IMR-90 (cell line): ENCODE measurements at places on chromosomes 5 and 9.

DNA sequence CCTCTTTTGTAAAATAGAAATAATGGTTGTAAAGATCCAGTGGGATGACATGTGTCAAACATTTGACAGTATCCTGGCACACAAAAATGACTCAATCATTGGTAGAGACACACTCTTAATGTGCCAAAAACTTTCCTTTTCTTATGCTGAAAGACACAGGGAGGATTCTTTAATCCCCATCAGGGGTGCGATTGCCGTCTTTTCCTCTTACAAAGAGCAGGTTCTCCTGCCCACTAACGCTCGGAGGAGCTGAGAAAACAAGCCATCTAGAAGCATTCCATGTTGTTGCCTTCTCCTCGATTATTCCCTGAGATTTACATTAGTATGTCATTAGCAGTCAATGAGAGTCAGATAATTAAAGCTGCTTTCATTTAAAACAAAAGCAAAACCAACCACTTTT lies 342.6 kb upstream of the CCNH start:
- no peaks in the 10 kb centered on the region for H3K36me3 ChIP-seq
- no peak for DNase-seq
- H3K27ac ChIP-seq: no peak overlapping the region
- no peaks in the 10 kb centered on the region for H3K4me1 ChIP-seq

- no peaks in the 10 kb centered on the region for H3K4me1 ChIP-seq
- H3K36me3 ChIP-seq: no peaks in the 10 kb centered on the region
- peaks cover 3% of the 10 kb centered on the region for H3K27me3 ChIP-seq
- H3K4me3 ChIP-seq: no peak overlapping the region
- no peak for DNase-seq
Measured at GRCh38 chr5:170269579-170269978, 28.0 kb downstream of the LCP2 start.

- DNase-seq: no peak
- no peak overlapping the region for H3K4me3 ChIP-seq
- H3K4me1 ChIP-seq: peaks cover 2% of the 10 kb centered on the region; the same call in 1 of the 2 replicates
- no peak overlapping the region for H3K27ac ChIP-seq
- H3K36me3 ChIP-seq: no peaks in the 10 kb centered on the region
Measured at GRCh38 chr9:17630531-17630949, 51.7 kb downstream of the SH3GL2 start.

DNA sequence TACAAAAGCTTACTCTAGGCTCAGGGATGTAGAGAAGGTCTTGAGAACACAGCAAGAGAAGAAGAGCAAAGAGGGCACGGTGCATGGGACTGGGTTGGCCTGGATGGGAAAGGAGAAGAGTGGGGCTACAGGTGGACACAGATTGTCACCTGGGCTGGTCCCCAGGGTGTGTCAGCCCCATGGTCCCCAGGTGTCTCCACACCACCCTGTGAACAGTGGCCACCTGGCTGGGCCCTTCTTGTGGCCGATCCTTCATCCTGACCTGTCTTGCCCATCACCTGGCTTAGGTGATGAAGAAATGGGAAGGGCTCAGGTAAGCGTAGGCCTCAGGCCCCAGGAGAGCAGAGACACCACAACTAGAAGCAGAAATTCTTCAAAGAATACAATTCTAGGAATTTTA lies 188.9 kb downstream of the TENT4A start:
- no peak overlapping the region for H3K4me3 ChIP-seq
- H3K27ac ChIP-seq: no peak overlapping the region
- H3K36me3 ChIP-seq: no peaks in the 10 kb centered on the region

DNA sequence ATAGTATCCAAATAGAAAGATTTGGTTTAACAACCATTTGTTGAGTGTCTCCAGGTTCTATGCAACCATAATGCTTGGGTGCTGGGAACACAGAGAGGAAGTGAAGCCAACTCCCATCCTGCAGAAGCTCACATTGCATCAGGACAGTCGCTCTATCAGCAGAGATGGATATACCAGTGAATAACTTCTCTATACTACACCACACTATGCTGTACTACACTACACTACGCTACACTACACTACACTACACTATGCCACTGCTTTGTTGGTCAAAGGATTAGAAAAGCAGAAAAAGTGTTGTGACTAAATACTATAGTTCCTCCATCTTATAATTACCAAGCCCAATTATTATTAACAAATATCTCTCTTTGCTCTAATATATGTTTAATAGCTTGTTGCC lies 89.2 kb upstream of the PRRC1 start:
- H3K36me3 ChIP-seq: no peaks in the 10 kb centered on the region
- H3K4me3 ChIP-seq: no peak overlapping the region
- no peak overlapping the region for H3K27ac ChIP-seq

GRCh38 chr5:111017731-111018130 lies 53.8 kb upstream of the TSLP start:
- no peaks in the 10 kb centered on the region; the same call in 1 of the 2 replicates for H3K4me1 ChIP-seq
- no peaks in the 10 kb centered on the region for H3K36me3 ChIP-seq
- H3K27ac ChIP-seq: no peak overlapping the region
- H3K4me3 ChIP-seq: no peak overlapping the region

- H3K27me3 ChIP-seq: no peaks in the 10 kb centered on the region
- no peak for DNase-seq
- no peaks in the 10 kb centered on the region for H3K36me3 ChIP-seq
- H3K4me3 ChIP-seq: no peak overlapping the region
- no peak overlapping the region for H3K27ac ChIP-seq
- no peaks in the 10 kb centered on the region for H3K4me1 ChIP-seq
Measured at GRCh38 chr5:4518903-4519672, 621.0 kb upstream of the ADAMTS16 start.

DNA sequence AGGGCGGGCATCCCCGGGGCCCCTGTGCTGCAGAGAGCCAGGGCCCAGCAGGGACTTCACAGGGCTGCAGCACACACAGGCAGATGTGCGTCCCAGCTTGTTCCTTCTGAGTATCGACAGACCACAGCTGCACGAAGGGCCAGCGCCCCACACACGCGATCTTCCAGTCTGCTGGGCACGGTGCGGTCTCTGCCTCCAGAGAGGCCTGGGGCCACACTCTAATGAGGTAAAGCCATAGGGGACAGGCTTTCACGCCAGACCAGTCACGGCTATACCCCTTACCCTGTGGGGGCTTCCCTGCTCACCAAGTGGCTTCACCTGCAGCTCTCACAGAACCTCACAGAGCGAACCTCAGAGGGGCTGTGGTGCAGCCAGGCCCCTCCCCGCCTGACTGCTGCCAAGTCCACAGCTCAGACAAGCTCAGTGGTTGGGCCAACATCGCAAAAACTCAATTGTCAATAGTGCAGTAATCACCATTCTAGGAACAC lies 82.2 kb downstream of the SHB start:
- no peaks in the 10 kb centered on the region for H3K27me3 ChIP-seq
- no peak for DNase-seq
- H3K27ac ChIP-seq: no peak overlapping the region
- no peak overlapping the region for H3K4me3 ChIP-seq

- H3K4me3 ChIP-seq: no peak overlapping the region
- H3K27ac ChIP-seq: no peak overlapping the region
- no peaks in the 10 kb centered on the region for H3K36me3 ChIP-seq
- H3K27me3 ChIP-seq: no peaks in the 10 kb centered on the region; the same call in none of the 2 replicates
- DNase-seq: no peak
- H3K4me1 ChIP-seq: no peaks in the 10 kb centered on the region
Measured at GRCh38 chr9:68898781-68899439, 115.0 kb downstream of the PRKACG start.

GRCh38 chr5:178371362-178372111 lies 138.9 kb upstream of the PHYKPL start:
- no peak overlapping the region for H3K4me3 ChIP-seq
- no peaks in the 10 kb centered on the region for H3K4me1 ChIP-seq
- no peaks in the 10 kb centered on the region for H3K27me3 ChIP-seq
- no peak overlapping the region for H3K27ac ChIP-seq
- DNase-seq: no peak
- H3K36me3 ChIP-seq: no peaks in the 10 kb centered on the region

DNA sequence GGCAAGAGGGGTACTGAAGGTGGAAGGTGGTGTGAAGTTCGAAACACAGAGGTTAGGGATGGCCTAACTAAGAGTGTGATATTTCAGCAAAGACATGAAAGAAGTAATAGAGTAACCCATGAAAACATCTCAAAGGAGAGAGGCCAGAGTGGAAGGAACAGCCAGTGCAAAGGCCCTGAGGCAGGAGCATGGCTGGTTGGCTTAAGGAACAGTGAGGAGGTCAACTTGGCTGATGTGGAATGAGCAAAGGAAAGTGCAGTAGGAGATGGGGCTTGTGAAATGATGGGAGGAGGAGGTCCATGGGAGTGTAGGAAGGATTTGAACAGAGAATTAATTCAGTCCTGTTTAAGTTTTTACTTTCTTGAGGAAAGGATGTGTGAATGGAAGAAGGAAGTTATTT lies 178.3 kb upstream of the ZNF608 start:
- no peaks in the 10 kb centered on the region; the same call in 1 of the 2 replicates for H3K4me1 ChIP-seq
- DNase-seq: no peak
- no peak overlapping the region for H3K27ac ChIP-seq
- no peaks in the 10 kb centered on the region for H3K36me3 ChIP-seq

GRCh38 chr9:18384066-18384465 lies 89.9 kb upstream of the ADAMTSL1 start:
- H3K36me3 ChIP-seq: no peaks in the 10 kb centered on the region
- peaks cover 2% of the 10 kb centered on the region; the same call in 1 of the 2 replicates for H3K4me1 ChIP-seq
- H3K4me3 ChIP-seq: no peak overlapping the region
- peak; percentile 13 for DNase-seq

GRCh38 chr9:137416563-137417151 lies 6.3 kb downstream of the EXD3 start:
- H3K27me3 ChIP-seq: no peaks in the 10 kb centered on the region
- H3K27ac ChIP-seq: no peak overlapping the region
- H3K4me3 ChIP-seq: no peak overlapping the region
- no peak for DNase-seq

DNA sequence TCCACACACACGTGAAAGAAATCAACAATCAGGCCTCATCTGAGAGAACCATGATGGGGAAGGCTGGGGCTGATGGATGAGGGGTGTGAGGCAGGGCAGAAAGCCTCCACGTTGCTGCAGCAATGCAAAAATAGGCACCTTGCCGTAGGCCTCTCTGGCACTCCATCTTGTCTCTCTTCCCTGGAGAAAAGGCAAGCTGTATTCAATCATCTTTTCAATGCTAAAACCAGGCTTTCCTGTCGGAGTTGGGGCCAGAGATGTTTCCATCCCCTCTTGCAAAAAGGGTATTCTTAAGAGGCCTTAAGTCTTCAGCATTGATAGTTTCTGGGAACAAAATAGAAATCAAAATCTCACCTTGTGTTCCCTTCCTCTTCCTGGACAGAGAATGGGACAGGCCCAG lies 80.9 kb downstream of the THBS4 start:
- no peaks in the 10 kb centered on the region for H3K36me3 ChIP-seq
- H3K4me1 ChIP-seq: no peaks in the 10 kb centered on the region
- no peak overlapping the region for H3K27ac ChIP-seq
- no peak overlapping the region for H3K4me3 ChIP-seq
- DNase-seq: no peak

- no peaks in the 10 kb centered on the region for H3K4me1 ChIP-seq
- H3K36me3 ChIP-seq: no peaks in the 10 kb centered on the region
- no peak overlapping the region for H3K4me3 ChIP-seq
- H3K27ac ChIP-seq: no peak overlapping the region
Measured at GRCh38 chr5:125228363-125229070, 482.1 kb upstream of the ZNF608 start.

DNA sequence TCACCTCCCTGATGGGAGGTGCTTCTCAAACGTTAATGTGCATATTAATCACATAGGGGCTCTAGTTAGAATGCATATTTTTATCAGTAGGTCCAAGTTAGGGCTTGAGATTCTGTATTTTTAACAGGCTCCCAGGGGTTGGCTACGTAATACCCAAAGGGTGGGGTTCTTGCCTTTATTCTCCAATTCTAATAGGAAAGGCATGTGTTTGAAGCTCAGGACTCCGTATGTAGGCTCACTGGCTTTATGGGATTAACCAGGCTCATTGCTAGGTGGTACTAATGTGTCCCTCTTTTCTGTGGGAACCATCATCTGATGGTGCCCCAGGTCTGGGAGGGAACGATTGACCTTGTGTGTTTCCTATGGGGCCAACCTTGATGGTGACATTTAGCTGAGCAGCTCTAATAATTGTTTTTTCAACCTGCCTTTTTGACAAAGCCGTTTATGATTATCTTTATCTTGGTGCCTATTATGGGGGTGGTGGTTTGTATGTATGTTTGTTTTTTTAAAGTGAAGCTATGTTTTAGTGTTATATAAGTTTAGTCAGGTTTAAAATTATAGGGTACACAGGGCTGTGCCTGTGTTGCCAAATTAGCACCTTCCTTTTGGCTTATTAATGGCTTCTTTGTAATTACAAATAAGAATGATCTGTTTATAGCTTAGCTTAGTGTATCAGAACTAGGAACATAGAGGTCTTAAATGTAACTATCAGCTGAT lies 20.8 kb downstream of the TJP2 start:
- no peak overlapping the region for H3K27ac ChIP-seq
- H3K4me3 ChIP-seq: no peak overlapping the region

DNA sequence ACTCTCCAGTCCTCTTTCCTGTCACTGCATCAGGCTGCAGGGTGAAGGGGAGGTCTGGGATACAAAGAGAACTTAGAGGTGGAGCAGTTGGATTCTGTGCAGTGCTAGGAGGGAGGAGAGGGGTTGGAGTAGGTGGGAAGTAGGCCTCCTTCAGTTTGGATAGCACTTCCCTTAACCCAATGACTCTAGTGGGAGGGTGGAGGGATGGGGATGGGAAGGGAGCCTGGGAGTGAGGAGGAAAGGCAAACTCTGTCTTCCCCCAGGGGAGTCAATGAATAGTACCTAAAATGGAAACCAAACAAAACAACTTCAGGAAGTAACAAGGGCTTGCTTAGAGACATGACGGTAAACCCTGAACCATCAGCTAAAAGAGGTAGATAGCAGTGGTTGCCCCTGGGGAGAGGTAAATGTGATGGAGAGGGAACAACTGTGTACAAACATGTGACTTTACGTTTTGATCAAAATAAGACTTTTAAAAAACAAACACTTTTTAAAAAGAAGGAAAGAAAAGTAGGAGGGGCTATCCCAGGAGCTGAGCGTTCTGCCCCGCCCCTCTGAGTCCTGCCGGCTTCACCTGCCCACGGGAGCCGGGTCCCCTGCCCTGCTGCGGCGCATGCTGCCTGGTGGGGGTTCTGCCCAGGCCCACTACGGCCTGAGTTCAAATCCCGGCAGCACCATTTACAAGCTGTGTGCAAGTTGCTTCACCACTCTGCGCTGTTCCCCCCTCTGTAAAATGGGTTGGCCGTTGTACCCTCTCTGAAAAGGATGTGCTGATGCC lies 30.9 kb downstream of the GSN start:
- no peaks in the 10 kb centered on the region for H3K27me3 ChIP-seq
- H3K4me1 ChIP-seq: peaks cover 15% of the 10 kb centered on the region; the same call in 1 of the 2 replicates
- no peak overlapping the region; the same call in none of the 2 replicates for H3K27ac ChIP-seq
- H3K36me3 ChIP-seq: peaks cover 45% of the 10 kb centered on the region
